ENCODE measurements at places on chromosomes 7 and 10.

GRCh38 chr10:98326621-98327027 lies 58.6 kb upstream of the LOXL4 start:
- DNase-seq = no peak

- DNase-seq = no peak
These were observed 4.8 kb downstream of the ELN start for GRCh38 chr7:74032624-74033371.

DNA sequence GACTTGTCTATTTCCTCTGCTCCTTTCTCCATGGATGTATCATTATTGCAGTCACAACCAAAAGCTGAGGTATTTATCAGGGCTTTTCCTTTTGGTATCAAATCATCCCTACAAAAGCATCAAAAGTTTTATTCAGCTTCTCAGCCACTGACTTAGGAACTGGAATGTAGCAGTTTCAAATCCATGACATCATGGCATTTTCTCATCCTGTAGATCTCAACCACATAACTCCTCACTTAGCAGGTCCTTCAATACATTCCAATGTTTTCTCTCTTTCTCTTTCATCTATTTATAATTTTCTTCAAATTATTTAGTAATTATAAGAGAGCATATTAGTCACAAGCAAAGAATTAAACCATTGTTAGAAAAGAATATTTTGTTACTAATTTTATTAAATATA lies 537.4 kb upstream of the SORCS1 start:
- no peak for DNase-seq

- no peak for DNase-seq
These were observed 356.8 kb downstream of the PLXDC2 start for GRCh38 chr10:20173046-20173445.

- peak; percentile 71 for DNase-seq
These were observed 1.6 kb downstream of the KLHDC10 start for GRCh38 chr7:130071701-130072622.

GRCh38 chr7:84533182-84533581 lies 338.6 kb upstream of the SEMA3A start:
- DNase-seq = no peak

DNA sequence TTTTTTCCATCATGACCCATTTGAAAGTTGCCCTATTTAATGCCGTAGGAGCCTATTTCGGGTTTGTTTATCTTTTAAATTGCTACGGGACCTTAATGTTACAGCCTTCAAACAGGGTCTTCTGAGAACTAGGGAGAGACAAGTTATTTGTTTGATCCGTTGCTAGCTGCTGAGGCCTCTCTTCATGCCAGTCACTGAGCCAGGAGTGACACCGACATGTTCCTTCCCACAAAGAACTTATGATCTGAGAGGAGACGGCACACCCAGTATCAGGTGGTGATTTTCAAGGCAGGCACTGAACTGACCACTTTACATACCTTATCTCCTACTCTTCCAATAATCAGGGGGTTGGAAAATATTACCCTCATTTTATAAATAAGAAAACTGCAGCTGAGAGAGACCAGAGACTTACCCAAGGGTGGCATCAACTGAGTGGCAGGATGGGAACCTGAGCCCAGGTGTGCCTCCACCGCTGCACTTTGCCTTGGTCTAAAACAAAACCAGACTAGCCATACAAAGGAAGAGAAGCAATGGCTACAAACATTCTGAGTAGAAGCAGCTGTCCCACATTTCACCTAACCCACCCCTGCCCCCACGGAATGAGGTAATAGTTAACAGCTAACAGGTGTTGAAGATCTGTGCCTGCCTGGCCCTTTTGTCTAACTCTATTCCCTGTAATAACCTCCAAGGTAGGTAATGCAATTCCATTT lies 40.5 kb downstream of the PPP1R3C start:
- no peak for DNase-seq

DNA sequence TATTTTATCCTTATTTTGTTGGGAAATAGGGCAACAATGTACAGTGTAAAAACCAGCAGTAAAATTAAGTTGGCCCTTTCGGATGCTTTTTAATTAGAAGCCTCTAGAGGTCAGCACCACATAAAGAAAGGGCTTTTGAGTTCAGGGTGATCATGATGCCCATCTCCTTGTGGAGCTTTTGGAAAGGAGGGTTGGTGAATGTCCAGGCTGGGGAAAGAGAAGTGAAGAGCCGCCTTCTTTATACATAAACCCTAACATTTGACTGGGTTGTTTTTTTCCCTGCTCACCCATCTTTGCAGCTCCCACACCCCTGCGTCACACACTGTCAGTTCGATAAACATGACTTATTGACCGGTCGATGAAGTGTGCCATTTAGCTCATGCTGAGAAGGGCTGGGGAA lies 29.8 kb downstream of the MTURN start:
- no peak for DNase-seq

GRCh38 chr7:71826141-71826540 lies 586.0 kb downstream of the CALN1 start:
- DNase-seq = no peak

GRCh38 chr7:88062238-88062637 lies 128.2 kb downstream of the ADAM22 start:
- DNase-seq = no peak

GRCh38 chr7:30900053-30900452 lies 11.6 kb upstream of the AQP1 start:
- no peak for DNase-seq

DNA sequence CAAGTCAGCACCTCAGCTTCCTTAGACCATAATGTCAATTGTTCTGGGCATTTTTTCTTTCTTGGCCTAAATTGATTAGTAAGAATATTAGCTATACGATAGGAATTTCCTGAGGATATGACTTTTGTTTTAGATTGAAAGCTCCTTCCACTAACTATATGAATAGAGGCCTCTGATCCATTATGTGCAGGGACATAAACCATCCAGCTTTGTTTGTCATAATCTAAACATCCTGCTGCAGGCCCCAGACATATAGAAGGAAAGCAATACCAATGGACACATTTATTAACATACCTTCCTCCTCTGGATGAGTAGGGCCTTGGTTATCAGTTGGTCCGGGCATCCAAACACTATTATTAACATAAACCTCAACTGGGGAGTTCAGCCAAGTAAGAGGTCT lies 4.3 kb upstream of the GIMAP4 start:
- DNase-seq = no peak

GRCh38 chr7:36366005-36366717 lies 23.5 kb upstream of the ANLN start:
- DNase-seq = no peak

- DNase-seq = no peak
These were observed 33.1 kb upstream of the ARMC3 start for GRCh38 chr10:22894714-22895113.

- DNase-seq = no peak
These were observed 4.7 kb upstream of the HIP1 start for GRCh38 chr7:75743455-75743859.

DNA sequence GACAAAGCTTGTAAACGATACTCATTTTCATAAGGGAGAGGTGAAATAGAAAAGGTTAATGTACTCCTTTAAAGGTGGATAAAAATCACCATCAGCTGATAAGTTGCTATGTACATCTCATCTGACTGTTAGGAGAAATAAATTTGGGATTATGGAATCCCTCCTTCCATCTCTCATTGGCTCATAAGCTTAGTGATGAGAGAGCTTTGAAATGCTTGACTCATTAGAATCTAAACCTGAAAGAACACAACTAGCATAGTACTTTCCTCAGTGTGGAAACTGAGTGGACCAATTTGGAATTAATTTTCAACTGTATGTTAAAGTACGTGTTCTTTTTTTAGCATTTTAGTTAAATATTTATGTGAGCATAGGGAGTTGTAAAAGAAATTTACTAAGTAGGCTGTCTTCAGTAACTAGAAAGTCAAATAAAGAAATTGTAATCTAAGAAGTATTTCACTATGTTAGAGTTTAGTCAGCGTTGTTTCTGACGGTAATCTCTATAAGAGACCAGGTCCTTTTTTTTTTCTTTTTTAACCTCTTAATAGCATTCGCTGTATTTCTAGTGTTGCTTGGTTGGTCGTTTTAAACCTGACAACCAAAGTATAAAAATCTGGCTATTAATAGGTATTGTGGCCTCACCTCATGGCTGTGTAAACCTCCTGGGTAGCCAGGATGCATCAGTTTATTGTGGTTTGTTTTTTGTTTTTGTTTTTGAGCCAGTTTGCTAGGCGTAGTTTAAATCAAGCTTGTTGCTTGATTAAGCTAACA lies 34.4 kb downstream of the FHIP2A start:
- no peak for DNase-seq

DNA sequence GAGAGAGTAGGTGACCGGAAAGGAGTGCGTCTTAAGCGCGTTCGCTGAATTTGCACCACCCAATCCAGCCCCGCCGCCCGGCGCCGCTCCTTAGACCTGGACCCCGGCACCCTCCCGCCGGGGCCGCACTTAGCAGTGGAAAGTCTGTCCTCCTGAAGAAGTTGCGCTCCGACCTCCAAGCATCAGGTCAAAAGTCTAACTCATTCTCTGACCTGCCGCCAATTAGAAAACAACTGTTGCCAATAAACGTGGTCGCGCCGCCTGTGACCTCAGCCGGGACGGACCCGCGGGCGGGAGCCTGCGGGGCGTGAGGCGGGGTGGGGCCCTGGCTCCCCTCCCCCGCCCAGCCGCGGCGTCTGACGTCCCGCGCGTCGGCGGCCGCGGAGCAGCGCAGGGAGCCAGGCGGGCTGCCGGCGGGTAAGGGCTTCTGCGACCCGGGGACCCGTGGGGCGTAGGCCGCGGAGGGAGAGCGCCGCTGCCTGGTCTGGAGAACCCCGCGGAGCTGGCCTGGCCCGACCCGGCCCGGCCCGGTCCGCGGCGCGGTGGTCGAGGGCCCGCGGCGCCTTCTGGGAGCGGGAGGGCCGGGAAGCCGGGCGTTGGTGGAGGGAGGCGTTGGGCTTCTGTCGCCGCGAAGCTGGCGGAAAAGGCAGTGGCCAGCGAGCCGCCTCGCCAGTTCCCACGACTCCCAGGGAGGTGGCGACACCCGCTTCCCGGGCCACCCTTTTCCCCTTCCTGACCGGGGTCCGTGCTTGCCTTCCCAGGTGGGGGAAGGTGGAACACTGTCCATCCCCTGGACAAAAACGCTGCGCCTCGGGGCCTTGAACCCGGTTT lies at the start of gene BCAP29:
Gene BCAP29, plus strand, starts transcription at position 362 of the 831 bp plus-strand sequence. CDS start 527 bp downstream, outside the sequence.
- DNase-seq = peak; percentile 68

- no peak for DNase-seq
These were observed 29.0 kb downstream of the PDGFA start for GRCh38 chr7:490461-491291.

GRCh38 chr7:15554081-15554480 lies 7.7 kb downstream of the AGMO start:
- DNase-seq = no peak

DNA sequence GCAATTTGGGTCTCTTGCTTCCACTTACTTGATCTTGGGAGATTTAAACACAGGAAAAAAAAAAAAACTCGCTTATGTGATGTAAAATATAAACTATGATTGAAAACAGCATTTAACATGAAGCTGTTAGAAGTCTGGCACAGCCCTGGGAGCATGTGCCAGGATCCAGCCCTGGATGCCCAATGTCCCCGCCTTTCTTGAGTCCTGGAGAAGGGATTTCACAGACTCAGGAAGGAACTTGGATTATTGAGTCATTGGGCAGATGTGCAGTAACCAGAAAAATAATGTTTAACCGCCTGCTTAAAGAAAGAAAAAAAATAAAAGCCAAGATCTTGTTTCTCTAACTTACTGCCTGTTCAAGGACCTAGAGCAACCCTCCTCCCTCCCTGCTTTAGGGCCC lies 3.7 kb upstream of the JCAD start:
- DNase-seq = no peak

- DNase-seq = no peak
These were observed 240.4 kb downstream of the KLF6 start for GRCh38 chr10:3544561-3544960.

GRCh38 chr7:128875523-128875948 lies 12.9 kb downstream of the ATP6V1F start:
- no peak for DNase-seq

GRCh38 chr7:80232979-80233724 lies 98.5 kb downstream of the GNAI1 start:
- DNase-seq = no peak

GRCh38 chr10:104297697-104298660 lies 29.0 kb downstream of the GSTO2 start:
- no peak for DNase-seq

- DNase-seq = no peak
These were observed 59.8 kb upstream of the GDF10 start for GRCh38 chr10:47240173-47240572.

DNA sequence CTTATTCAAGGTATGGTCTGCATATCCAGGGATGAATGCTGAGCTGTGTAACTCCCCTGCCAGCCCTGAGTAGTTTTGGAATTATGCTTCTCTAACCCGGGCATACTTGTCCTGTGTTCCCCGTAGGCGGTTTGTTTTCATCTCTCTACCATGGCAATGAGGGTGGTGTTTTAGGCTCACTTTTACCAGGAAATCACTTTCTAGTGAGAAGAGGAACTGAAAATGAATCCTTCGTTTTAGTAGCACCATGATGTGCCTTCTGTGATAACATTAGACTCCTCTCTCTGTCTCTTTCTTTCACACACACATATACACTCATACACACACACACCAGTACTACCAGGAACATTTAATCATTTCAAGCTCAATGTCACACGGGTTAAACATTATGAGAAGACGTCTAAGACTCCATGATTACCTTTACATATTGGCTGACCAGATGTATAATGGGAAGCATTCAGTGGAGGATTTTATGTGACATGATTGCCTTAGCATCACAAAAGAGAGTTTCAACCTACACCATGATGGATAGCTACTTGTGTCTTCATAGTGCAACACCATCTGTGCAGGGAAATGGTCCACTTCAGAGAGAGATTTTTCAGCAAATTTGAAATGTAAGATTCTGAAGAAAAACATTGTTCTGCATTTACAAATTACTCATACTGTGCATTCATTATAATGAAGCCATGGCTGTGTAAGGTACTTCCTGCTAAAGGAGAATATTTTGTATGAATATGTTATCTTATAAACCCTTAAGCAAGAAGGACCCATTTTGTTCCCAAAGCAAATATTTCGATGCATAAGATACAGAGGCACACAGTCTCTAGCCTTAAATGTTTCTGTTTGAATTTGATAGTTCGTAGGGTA lies 31.0 kb upstream of the PFKP start:
- peak; percentile 24 for DNase-seq

- no peak for DNase-seq
These were observed 97.6 kb downstream of the BMS1 start for GRCh38 chr10:42880255-42880620.

- no peak for DNase-seq
These were observed 69.5 kb downstream of the NPSR1 start for GRCh38 chr7:34727464-34727995.

GRCh38 chr7:33089142-33089541 lies 20.1 kb downstream of the RP9 start:
- no peak for DNase-seq

DNA sequence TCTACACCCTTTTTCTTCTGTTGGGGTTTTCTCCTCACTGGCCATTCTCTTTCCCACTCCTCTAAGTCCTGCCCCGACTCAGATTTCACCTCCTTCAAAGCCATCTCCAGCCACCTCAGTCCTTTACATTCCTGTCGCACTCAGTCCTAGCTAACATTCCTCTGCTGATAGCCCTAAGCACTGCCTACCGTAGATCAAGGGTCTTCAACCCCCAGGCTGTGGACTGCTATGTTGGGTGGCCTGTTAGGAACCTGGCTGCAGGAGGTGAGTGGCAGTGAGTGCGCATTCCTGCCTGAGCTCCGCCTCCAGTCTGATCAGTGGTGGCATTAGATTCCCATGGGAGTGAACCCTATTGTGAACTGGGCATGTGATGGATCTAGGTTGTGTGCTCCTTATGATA lies 11.2 kb downstream of the PFKFB3 start:
- no peak for DNase-seq

GRCh38 chr7:142496545-142496991 lies 238.7 kb upstream of the PRSS58 start:
- DNase-seq = no peak

GRCh38 chr10:60937784-60938654 lies 6.0 kb downstream of the RHOBTB1 start:
- DNase-seq = no peak
